Stimulated activated CD4-positive, alpha-beta T cell treated with anti-CD3 and anti-CD28 coated beads, Interleukin-4, amount 100 ng/mL, for 1 hour (primary cell): ENCODE measurements at places on chromosomes 12 and 14.

DNA sequence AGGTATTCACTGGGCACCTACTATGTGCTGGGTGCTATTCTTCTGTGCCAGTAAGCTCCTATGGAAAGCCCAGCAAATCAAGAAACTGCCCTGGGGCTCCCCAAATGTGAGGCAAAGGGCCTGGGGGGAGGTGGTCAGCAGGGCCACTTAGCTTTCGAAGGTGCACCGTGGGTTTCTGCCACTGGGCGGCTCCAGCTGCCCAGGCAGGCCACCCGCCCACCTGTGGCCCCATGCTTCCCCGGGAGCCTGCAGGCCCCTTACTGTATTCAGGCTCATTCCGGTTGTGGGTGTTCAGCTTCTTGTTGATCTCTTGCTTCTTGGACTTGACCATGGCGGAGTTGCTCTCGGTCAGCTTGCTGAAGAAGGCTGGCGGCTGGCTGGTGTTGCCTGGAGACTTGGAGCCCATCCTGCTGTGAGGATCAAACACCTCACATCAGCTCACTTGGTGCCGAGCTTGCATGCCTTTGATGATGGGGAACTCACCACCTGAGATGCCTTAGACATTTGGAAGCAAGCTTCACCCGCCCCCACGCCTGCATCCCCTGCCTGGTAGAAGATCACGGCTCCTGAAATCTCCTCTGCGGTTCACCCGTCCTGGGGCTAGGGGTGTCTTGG, 37.3 kb downstream of the RFLNA start:
- DNase-seq: no peak

DNA sequence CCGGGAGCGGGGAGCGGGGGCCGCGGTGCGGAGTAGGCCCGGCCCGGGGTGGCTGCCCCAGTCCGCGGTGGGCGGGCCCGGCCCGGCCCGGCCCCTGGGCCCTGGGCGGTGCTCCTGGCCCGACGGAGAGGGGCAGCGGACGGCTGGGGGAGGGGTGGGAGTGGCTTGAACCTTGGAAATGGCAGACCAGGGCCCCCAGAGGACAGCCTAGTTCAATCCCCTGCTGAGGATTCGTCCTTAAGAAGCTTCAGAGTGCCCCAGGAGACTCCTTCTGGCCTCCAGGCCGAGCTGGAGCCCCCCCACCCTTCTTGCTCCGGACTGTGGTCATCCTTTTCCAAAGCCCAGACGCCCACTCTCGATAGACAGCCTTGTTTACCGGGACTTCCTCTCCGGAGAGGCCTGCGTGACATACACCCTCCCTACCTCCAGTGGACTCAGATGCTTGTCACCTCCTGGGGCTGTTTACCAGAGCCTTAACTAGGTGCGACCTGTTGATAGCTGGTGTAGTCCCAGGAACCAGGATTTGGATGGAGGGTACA, 458 bp downstream of the KHNYN start:
- DNase-seq: peak; percentile 62

- DNase-seq: no peak
These were observed 375.9 kb downstream of the DAD1 start for GRCh38 chr14:22213120-22213519.

DNA sequence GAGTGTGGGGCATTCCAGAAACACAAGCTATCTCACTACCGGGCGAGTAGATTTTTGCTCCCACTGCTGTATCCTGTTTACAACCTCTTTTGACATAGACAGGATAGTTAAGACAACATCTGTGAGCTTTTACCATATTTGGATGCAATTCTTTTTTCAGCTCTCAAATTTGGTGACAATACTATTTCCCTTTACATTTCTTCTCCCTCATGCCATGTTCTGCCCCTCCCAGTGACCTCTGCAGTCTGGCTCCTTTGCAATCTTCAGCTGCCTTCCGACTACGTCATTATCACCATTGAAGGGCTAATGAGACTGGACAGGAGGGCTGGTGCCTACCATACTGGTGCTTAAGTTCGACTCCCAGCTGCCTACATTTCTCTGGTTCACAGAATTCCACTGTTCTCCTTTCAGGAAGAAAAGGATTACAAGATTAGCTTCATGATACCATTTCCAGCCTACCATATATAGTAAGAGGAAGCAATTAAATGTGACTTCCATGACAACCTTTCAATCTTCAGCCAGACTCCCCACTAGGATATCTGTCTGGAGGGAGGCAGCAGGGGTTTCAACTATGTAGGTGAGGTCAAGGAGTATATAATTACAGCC, 251.6 kb downstream of the PHLDA1 start:
- no peak for DNase-seq

DNA sequence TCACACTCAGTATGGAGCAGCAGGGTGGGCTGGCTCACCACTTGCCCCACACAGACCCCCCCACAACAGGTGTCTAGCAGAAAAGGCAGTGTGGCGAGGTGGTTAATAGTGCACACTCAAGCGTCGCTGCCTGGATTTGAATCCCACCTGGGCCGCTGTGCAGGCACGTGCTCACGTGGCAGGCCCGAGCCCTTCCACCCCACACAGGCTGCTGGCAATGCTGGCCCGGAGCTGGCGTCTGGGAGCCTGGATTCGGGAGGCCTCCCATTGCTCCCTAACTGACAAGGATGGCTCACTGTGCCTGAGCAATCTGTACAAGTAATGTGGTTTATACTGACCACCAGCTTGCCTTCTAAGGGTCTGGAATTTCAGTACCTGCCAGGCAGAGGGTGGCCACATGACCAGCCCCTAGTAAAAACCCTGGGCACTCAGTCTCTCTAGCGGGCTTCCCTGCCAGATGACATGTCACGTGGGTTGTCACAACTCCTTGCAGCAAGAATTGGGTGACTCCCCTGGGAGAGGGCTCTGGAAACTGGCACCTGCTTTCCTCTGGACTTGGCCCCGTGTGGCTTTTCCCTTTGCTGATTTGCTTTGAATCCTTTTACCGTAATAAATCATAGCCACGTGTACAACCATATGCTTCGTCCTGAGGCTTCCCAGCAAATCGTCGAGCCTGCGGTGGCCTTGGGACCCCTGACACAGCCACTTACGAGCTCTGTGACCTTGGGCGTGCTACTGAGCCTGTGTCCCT, 72.8 kb downstream of the SCARB1 start:
- DNase-seq: no peak

GRCh38 chr14:69752773-69753172, 14.2 kb upstream of the SRSF5 start:
- DNase-seq: no peak

DNA sequence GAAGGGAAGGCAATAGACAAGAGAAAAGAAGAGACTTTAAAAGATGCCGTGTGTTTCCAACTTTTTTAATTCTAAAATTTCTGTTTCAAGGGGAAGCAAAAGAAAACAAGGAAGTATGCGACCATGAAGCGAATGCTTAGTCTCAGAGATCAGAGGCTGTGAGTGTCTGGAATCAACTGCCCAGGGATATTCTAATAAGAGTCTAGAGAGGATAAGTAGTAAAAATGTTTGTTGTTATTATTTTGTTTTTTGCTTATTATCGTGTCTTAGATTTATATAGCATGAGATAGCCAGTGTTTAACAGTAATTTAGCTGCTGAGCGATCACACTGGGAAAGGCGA, 421 bp downstream of the FCF1 start:
- no peak for DNase-seq
